ENCODE measurements at places on chromosomes 11 and 22.

- peak; percentile 12 for DNase-seq
These were observed 630 bp downstream of the UBASH3B start for GRCh38 chr11:122656073-122656630.

GRCh38 chr11:78414321-78415051, 3.1 kb downstream of the GAB2 start:
- DNase-seq = peak; percentile 54

GRCh38 chr11:10409207-10409661, 45.8 kb upstream of the AMPD3 start:
- no peak for DNase-seq

DNA sequence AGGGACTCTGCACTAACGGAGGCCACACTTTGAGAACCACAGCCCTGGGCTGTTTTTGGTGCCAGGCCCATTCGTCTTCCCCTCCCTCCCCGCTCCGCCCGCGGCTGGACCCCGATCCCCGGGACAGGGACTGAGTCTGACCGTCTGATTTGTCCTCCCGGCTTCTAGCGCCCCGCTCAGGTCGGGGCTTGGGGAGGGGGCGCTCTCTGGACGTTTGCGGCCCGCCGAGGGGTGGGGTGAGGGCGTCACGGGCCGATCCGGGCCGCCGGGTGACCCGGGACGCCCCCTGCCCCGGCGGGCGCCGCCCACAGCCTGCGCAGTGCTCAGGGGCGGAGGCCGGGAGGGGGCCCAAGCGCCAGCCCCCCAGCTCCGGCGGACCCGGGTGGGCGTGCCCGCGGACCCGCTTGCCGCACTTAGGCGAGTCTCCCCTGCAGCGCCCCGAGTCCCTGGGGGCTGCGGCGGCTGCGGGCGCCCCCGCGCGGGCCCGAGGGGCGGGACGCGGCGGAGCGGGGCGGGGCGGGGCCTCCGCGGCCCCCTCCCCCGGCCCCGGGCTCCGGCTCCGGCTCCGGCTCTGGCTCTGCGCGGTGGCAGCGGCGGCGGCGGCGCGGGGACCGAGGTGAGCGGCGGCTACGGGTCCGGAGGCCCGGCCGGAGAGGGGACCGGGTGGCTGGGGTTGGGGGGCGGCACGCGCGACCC, 33.7 kb upstream of the PRR5 start:
- no peak for DNase-seq

- DNase-seq = no peak
These were observed 12.3 kb downstream of the CD44 start for GRCh38 chr11:35151241-35151640.
